CD8-positive, alpha-beta memory T cell (primary cell): ENCODE measurements at places on chromosomes 2 and 18. TPM values are rescaled to one million over a fixed set of nuclear protein-coding genes. Genes with fewer than 3 reads are reported as not detected.
A peak's percentile ranks its signal among the peaks of the same experiment; 100 is the strongest.

Gene ABHD1
- 0.33 TPM for total RNA-seq

DNA sequence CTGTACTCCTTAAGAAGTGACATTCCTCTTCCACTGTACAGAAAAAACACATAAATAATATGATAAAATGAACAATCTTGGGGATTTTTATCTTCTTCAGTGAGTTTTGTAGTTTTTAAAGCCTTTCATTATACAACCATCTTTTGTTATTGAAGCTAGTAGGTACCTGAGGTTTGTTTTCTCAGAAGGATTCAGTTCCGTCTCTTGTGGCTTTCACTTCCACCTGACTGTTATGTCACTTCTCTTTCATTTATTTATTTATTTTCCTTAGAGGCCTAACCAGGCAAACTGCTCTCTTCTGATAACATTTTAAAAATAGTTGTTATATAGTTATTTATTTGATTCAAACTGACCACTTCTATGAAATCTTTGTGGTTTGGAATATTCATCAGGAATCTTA is 464.2 kb downstream of the CCDC85A start:
- no peak for DNase-seq

- peak; percentile 60 for DNase-seq
These were observed 1.0 kb upstream of the GMPPA start for GRCh38 chr2:219497495-219498279.

GRCh38 chr2:37282746-37283145 is 41.9 kb downstream of the PRKD3 start:
- no peak for DNase-seq

- no peak for DNase-seq
These were observed 4.2 kb upstream of the TMEM185B start for GRCh38 chr2:120227111-120227991.

DNA sequence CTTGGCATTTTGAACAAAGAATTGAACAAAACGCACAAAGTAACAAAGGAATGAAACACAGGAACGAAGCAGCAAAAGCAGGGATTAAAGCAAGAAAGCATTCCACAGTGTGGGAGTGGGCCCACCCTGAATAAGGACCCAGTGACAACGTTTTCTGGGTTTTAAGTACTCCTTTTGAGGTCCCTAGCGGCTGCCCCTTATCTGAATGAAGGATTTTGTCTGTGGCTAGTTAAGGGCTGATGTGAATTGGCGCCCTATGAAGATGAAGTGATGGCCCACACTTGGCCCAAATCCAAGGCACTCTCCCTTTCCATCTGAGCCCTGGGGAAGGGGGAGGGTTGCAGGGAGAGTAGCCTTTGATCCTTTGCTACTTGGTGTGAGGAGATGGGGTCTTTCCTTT is 7.8 kb upstream of the CCDC141 start:
- no peak for DNase-seq
